ENCODE measurements at places on chromosomes 7 and 10.

- no peak for DNase-seq
These were observed 17.4 kb downstream of the KPNA7 start for GRCh38 chr7:99190359-99191009.

GRCh38 chr10:72605122-72605521 is 20.8 kb downstream of the MICU1 start:
- DNase-seq: no peak

DNA sequence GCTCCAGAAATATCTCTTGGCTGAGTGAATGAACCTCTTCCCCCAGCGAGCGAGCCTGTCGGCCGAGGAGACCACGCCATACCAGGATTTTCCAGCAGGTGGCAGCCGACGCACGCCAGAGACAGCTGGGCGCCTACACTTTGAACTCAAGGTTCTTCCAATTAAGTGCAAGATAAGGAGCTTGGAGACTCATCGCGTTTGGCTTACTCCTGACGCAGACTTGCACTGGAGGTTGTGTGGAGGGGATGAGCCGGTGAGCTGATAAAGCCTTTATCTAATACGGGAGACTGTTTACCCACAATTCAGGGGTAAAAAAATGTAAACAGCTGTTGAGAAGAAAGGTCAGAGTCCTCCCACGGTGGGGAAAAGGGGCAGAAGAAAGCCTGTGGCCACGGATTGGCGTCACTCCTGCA is 45.9 kb upstream of the EMX2 start:
- peak; percentile 63 for DNase-seq

- no peak for DNase-seq
These were observed 43.4 kb downstream of the ZNRF2 start for GRCh38 chr7:30327813-30328212.

- DNase-seq: no peak
These were observed 22.4 kb downstream of the RHOBTB1 start for GRCh38 chr10:60921633-60922032.

DNA sequence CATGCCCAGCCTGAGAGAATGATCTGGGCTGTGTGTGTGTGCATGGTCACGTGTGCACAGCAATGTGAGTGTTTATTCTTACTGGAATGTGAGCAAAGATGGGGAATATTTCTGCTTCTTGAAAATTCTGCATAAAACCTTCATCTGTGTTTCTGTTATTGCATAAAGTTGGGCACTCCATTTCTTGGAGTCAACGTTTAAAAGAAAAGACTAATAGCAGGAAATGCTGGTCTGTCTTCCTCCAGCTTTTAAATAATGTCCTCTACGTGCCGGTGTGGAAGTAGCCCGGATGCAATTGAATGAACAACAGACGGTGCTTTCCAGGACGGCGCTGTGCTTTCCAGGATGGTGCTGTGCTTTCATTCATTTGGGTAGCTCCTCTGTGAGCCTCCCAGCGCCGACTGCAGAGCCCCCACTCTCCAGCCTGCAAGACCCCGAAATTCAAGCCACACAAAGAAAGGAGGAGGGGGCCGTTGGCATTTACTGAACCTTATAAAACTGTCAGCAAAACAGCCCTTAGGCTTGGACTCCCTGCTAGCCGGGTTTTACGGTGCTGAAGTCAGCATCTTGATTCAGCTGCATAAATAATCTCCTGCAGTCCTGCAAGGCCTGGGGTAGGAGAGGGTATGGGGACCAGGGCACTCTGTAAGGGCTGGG is 158.2 kb upstream of the PRKCQ start:
- no peak for DNase-seq

GRCh38 chr10:14186245-14186644 is 144.5 kb downstream of the FRMD4A start:
- no peak for DNase-seq

- DNase-seq: no peak
These were observed 747.3 kb downstream of the LRMDA start for GRCh38 chr10:76178532-76179292.

GRCh38 chr10:122492006-122492405 is 30.7 kb downstream of the HTRA1 start:
- no peak for DNase-seq

DNA sequence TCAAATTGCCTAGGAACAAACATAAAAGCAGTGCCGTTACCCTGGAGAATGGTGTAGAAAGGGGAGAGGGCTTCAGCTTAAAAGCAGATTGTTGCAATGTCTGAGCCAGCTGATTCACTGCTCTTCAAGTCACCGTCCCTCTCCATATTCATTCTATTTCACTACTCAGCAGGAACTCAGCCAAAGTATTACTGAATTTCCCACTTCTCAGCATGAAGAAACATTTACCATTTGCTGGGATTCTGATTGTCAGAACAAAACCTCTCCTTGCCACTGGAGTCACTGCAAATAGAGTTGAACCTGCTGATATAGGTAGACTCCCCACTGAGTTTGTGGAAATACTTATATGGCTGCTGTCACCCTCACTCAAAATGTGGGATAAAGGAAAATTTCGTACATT is 71.7 kb downstream of the PPP1R17 start:
- no peak for DNase-seq

- DNase-seq: no peak
These were observed 31.9 kb downstream of the ZEB1 start for GRCh38 chr10:31350891-31351290.

- DNase-seq: peak; percentile 95
These were observed 294.7 kb upstream of the PITRM1 start for GRCh38 chr10:3467052-3467951.

- no peak for DNase-seq
These were observed 3.0 kb downstream of the PIP4K2A start for GRCh38 chr10:22711373-22711772.

GRCh38 chr10:80457554-80458262 is 3.6 kb downstream of the TSPAN14 start:
- no peak for DNase-seq

DNA sequence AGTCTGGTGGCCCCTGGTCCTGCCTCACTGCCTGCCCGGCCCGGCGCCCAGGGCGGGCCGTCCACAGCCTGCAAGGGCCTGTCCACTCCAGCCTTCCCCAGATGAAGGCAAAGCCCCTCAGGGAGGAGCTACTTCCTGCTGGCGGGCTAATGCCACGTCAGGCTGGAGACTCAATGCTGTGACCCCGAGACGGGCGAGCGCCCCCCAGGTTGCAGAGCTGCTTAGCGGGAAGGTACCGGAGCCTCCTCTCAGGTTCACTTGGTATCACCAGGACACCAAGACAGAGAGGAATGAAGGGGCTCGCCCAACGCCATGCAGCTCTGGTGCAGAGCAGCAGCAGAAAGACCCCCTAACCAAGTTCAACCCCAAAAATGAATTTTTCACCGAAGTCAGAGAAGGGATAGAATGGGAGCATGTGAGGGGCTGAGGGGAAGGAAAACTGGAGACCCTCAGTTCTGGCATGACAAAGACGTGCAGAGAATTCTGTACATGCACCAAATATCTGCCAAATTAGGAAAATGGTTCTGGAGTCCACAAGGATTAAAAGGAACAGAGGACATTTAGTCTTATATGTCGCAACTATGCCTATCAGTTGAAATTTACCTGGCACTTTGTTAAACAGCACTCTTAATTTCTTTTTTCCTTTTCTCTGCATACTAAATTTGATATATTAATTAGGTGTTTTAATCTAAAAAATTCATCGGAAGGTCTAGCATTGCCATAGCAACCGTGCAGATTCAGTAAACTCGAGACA is 2.8 kb downstream of the STK32C start:
- DNase-seq: no peak

DNA sequence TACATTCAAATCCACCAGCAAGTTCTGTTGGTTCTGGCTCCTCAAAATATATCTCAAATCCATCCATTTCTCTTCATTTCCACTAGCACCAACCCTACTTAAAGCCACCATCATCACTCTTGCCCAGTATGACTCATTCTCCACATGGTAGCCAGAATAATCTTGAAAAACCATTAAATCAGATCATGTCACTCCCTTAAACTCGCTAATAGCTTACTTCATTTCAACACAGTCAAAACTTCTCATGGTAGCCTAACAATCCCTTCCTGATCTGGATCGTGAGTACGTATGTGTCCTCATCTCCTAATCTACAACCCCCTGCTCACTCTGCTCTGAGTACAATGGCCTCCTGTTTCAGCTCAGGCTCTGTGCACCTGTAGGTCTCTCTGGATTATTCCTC is 8.7 kb downstream of the EPC1 start:
- DNase-seq: no peak

GRCh38 chr10:130140425-130140824 is 4.2 kb downstream of the GLRX3 start:
- no peak for DNase-seq

- DNase-seq: no peak
These were observed 217.1 kb downstream of the DIP2C start for GRCh38 chr10:472241-472910.

DNA sequence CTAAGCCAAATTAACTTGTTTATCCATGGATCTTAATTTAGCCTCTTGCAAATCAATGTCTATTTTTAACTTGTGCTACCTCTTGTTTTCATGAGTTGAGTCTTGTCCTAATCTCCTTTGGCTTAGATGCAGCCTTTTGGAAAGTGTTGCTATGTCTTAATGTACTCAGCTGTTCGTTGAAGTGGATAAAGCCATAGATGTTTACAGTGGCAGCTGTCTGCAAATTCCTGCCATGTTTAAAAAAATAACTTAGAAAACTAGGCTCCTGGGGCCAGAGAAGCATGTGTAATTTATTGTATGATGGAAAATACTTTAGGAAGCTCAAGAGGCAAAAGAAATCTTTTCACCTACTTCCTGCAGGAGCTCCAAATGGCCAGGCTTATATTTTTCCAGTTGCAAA is 253.1 kb upstream of the RHOBTB1 start:
- DNase-seq: no peak

GRCh38 chr7:151126491-151127137 is 40.3 kb downstream of the AGAP3 start:
- no peak for DNase-seq

DNA sequence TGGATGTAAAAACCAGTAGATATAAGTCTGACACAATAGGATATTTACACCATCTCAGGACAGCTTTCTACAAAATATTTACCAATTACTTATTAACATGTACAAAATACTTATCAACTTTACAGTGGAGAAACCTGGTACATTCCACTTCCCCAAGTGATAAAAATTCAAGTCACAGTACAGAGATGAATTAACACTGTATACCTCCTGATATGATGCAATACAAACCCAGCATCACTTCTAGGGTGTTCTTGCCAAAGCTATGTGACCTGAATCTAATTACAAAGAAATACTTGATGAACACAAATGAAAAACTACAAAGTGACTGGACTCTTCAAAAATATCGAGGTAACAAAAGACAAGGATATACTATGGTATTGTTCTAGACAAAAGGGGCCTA is 156.4 kb upstream of the FGFR2 start:
- DNase-seq: no peak

DNA sequence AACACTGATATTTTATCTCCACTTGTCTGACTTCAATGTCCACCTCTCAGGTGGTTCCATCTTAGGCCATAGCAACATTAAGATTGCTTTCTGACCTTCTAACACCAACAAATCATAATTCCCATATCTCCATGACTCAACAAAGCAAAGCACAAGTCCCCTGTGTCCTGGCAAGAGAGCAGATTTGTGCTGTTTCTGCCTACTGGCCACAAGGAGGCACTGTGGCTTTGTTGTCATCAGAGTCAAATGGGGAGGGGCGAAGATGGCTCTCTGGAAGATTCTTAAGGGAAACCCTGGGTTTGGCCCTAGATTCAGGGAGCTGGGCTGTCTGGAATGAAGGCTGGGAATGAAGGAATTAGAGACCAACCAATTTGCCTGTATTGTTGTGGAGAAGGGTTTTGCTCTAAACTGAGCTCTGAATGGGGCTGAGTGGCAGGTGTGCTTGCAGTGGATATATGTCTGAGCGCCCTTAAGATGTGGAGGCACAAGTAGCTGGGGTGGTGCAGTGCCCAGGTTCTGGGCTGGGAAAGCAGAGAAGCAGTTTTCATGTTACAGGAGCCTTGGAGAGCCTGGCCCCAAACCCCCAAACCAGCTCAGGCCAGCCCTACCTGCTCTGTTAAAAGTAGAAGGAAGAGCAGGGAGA is 154.8 kb upstream of the PRSS58 start:
- DNase-seq: peak; percentile 30

- no peak for DNase-seq
These were observed 314.9 kb upstream of the NPVF start for GRCh38 chr7:25543210-25543609.

- DNase-seq: no peak
These were observed 101.4 kb upstream of the PDLIM1 start for GRCh38 chr10:95392217-95392584.

GRCh38 chr7:68458010-68458908 is 1140.0 kb upstream of the AUTS2 start:
- no peak for DNase-seq

DNA sequence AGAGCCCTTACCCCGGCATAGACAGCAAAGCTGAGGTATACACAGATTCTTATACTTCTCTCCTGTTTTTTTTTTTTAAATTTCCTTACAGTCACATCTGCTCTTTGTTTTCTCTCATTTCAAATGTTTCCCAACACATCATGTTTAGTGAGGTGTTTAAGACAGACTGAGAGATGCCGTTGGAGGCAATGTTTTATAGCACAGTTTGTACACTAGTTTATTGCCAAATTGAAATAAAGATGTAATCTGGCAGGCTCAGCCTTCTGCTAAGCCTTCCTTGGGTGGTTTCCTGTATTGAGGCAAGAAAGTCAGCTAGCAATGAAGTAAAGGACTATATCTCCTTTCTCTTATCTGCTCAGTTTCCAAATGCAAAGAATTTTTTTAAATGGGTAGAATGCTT is 393.4 kb downstream of the SORCS1 start:
- no peak for DNase-seq

DNA sequence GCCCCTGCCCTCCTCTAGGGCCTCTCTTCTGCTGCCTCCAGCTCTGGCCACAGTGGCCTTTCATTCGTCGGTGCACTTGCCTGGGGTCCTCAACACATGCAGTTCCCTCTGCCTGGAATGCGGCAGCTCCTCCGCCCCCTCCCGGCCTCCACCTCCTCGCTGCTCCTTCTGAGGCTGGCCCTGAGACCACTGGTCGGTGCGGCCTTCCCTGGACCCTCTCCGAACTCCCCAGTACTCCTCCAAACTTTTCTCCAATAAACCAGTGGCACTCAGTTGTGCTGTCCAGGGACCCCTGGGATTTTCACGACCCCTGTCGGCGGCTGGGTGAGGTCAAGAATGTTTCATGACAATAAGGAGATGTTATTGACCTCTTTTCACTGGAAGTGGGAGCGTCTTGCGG is 53.5 kb downstream of the BMS1 start:
- DNase-seq: no peak

- DNase-seq: no peak
These were observed at the start of gene EGFR for GRCh38 chr7:55018361-55019190. Gene EGFR (plus strand): TSS chr7:55019017. CDS start chr7:55019278, 261 bp downstream.

GRCh38 chr7:124930655-124931597 is 1.3 kb upstream of the POT1 start:
- DNase-seq: no peak

GRCh38 chr10:13054844-13055243 is 45.1 kb upstream of the OPTN start:
- DNase-seq: no peak
